ENCODE measurements at places on chromosomes 16 and 17.

DNA sequence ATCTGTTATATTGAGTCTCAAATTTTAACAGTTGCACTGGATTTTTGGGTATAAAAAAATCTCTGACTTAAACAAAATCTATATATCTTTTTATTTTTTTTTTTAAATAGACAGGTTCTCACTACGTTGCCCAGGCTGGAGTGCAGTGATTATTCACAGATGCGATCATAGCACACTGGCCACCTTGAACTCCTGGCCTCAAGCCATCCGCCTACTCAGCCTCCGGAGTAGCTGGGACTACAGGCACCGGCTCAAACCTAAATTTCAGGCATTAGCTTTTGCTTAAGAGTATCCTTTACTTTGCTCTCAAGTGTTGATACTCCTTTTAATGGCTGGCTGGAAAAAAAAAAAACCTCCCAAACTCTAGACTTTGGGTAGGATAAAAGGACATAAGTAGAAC lies 61.6 kb downstream of the RPGRIP1L start:
- DNase-seq: no peak

DNA sequence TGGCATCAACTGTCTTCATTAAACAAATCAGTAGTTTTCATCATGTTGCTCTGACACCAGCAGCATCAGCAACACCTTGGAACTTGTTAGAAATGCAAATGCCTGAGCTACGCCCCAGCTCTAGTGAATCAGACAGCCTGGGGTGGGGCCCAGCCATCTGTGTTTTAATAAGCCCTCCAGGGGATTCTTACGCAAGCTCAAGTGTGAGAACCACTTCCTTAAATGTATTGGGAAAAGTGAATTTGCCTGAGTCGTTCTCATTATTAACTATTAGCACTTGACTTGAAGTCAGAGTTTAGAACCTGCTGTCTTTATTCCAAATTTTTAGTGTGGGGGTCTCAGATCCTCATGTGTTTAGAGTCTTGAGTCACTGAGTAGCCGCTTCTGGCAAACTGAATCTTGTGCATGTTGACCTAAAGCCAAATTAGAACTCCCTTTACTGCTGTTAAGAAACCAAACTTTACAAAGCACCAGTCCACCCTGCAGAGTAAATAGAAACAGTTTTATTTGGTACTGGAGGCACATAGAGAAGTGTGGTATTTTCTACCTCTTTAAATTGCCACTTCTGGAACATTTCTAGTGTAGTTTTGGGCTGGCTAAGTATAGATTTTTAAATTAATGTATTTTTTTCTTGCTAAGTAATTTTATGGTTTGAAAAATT lies 137.4 kb upstream of the COX10 start:
- no peak for DNase-seq

GRCh38 chr17:19553036-19553435 lies 19.4 kb downstream of the SLC47A1 start:
- no peak for DNase-seq

DNA sequence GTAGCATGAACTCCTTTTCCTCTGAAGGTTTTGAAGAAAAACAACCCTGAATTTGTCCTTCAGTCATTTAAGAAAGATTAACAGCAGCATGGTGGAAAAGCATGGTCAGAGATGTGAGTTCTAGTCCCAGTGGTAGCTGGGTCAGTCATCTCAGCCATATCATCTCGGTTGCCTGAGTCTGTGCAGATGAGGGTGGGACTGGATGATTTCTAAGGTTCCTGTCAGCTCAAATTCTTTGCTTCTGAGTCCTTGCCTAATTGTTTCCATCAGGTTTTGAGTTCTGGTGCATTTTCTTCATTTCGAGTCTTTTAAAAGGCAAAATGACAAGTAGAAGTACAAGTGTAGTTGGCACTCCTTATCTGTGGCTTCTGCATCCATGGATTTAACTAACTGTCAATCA lies 63.9 kb downstream of the TNRC6C start:
- no peak for DNase-seq

DNA sequence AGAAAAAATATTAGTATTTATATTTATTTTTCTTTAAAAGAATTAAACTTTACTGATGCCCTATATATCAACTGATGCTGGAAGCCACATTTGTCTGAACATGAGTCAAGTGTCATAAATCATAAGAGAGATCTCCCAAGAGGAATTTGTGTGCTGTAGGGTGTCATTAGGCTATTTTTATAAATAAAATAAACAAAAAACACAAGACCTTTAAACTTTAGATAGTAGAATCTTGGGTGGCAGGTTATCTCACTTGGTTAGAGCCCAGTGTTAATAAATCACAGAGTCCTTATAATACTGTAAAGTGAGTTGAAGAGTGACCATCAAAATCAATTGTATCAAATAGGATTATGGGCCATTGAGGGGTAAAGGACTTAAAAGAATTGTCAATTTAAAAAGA lies 21.3 kb upstream of the CPD start:
- DNase-seq: no peak

- no peak for DNase-seq
Observed at GRCh38 chr17:13030459-13031300, 12.9 kb upstream of the ELAC2 start.

- no peak for DNase-seq
Observed at GRCh38 chr17:72913142-72913682, 179.3 kb downstream of the SLC39A11 start.

- no peak for DNase-seq
Observed at GRCh38 chr16:10787304-10787703, 31.3 kb downstream of the TVP23A start.

DNA sequence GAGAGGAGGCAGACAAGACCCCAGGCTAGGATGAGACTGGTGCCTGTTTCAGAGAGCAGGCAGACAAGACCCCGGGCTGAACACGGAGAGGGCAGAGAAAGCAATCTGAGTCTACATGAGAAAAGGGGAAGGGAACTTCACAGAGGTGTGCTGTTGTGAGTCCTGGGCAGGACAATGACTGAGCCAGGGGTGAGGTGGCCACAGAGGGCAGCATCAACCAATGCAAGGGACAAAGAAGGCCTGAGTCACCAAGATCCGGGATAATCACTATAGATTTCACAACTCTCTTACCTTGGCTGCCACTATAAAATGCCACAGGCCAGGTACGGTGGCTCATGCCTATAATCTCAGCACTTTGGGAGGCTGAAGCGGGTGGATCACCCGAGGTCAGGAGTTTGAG lies 89.0 kb downstream of the SLC39A11 start:
- DNase-seq: no peak

GRCh38 chr16:87432330-87432915 lies 40.3 kb downstream of the MAP1LC3B start:
- DNase-seq: no peak

DNA sequence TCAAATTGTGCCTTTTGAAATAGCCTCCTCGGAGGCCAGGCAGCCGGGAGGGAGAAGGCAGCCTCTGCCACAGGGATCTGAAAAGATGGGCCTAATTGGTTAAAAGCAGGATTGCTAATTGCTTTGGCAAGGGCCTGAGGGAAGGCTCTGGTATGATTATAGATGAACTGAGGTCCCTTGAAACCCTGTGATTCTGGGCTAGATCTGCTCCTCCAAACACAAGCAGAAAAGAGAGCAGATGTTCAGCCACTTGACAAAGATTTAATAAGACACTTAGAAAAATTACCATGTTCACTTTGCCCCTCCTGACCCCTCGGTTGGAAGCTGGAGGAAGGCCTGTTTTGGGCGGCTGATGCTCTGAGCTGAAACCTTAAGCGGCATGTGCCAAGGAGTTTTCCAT lies 209.5 kb upstream of the MPHOSPH6 start:
- peak; percentile 23 for DNase-seq

GRCh38 chr17:50214976-50215760 lies 13.7 kb upstream of the COL1A1 start:
- no peak for DNase-seq

DNA sequence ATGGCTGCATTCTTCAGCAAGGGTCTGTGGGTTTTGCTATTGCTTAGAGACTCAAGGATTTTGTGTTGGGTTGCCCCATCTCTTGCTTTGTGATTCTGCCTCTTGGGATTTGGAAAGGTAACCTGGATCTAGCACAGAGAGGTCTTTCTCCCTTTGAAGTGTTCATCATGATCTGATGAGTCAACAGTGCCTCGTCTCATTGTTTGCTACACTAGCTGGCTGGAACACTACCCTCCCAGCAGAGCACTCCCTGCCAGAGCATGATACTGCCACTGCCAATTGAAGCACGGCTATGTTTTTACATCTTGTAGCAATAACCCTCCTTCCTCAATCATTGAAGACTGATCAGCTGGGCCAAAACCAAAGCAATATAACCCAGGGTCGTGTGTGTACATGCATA lies 361.0 kb downstream of the CDH13 start:
- no peak for DNase-seq

GRCh38 chr16:13672196-13672595 lies 247.8 kb upstream of the ERCC4 start:
- DNase-seq: no peak

DNA sequence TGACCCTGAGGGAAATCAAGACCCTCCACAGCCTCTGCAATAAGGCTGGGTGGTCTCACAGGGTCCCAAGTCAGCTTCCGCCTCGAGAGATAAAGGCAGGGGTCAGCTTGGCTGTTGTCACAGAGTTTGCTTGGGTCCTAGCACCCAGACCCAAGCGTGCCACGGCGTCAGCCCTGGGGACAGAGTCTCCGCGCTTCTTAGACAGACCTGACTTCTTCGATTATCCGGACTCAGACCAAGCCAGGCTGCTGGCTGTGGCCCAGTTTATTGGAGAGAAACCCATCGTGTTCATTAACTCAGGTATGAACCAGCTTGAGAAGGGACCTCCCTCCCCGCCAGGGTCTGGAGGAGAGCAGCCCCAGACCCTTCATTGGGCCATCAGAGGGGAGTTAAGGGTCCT lies 588 bp downstream of the C16orf92 start:
- DNase-seq: no peak

- no peak for DNase-seq
Observed at GRCh38 chr17:47955497-47956461, 1.9 kb downstream of the PRR15L start.

- DNase-seq: no peak
Observed at GRCh38 chr16:11105038-11105903, 150.7 kb downstream of the SOCS1 start.

DNA sequence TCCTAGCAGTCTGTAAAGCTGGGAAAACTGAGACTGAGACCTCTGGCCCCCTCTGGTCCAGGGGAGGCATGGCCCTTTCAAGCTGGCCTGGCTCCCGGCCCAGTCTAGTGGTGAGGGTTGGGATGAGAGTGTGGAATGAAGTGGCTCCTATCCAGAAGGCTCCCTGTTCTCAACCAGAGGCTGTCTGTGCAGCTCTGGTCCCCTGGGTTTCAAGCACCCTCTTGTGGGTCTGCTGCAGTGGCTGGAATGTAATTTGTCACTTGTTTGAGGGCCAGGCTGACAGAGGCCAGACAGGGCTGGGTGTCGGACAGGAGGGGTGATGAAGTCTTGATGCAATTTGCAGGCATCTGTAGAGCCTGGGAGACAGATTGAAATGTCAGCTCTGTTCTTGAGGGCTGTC lies 22.1 kb upstream of the PHF12 start:
- peak; percentile 83 for DNase-seq

GRCh38 chr17:16019347-16019746 lies 19.7 kb downstream of the TTC19 start:
- DNase-seq: no peak

DNA sequence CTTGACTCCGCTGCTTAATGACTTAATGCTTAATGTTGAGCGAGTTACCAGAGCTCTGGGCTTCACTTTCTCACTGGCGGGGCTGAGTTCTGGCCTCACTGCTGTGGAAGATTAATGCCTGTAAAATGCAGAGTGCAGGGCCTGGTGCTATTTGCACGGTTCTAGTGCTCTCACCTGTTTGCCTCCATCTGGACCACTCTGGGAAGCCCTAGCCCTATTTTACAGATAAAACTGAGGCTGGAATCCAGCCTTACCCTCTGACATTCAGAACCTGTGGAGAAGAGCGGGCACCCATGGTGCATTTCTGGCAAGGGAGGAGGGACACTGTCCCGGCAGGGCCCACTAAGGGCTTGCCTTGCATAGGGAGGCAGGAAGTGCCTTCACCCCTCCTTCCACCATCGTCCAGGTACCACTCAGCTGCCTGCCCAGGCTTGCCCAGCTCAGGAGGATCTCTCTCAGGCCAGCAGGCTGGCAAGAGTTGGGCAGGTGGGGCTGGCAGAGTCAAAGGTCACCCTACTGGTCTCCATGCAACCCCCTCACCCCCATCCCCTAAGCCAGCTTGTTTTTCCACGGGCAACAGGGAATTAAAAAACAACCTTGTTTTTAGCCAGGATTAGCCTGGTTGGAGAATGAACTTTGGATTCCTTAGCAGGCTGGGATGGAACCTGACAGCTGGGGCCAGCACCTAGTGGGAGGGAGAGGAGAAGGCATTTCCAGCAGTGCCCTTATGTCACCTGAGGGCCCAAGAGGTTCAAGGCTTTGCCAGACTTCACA lies 4.1 kb upstream of the UBALD1 start:
- DNase-seq: no peak

DNA sequence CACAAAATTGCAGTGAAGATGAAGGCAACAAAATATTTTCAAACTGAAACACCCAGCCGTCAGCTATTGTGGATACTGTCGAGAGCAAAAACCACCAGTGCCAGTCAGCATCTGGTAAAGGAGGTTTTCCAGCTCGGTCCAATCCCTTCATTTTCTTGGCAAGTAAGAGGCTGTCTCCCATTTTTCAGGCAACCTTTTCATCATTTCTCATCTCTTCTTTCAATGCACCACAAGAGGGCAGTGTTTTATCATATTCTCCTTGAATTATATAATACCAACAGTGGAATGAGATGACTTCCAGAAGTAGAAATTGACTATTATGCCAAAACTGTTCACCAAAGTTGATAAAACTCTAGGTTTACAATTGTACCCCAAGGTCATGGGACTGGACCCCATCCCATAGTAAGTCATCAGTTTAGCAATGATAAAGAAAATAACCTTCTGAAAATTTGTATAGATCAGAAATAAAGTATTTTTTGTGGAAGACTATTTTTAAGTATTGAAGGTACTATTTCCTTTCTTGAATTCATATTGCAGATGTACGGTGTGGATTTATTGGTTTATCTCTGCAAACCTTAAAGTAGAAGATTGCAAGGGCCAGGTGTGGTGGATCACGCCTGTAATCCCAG lies 16.8 kb downstream of the NQO1 start:
- peak; percentile 55 for DNase-seq

DNA sequence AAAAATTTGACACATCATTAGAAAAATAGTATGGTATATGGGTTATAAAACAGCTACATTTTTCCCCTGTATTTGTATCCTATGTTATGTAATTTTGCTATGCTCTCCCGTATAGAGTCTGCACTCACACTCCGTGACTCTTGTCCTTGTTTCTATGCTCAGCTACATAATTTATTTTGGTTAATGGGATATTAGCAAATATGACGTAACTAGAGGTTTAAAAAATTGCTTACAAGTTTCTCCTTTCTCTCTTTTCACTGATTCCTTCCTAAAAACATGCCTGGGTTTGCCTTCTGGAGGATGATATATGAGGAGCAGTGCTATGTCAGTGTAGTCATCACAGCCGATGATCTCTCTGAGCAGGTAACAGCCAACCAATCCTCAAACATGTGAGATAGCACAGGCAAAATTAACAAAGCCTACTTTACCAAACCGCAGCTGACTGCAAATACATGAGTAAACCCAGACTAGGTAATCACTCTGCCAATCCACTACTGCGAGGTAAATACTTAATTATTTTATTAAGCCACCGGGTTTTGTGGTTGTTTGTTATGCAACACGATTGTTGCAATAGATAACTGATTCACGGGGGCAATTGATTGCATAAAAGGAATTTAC lies 126.9 kb downstream of the KIF2B start:
- no peak for DNase-seq
